ENCODE measurements at places on chromosomes 1 and 21.

DNA sequence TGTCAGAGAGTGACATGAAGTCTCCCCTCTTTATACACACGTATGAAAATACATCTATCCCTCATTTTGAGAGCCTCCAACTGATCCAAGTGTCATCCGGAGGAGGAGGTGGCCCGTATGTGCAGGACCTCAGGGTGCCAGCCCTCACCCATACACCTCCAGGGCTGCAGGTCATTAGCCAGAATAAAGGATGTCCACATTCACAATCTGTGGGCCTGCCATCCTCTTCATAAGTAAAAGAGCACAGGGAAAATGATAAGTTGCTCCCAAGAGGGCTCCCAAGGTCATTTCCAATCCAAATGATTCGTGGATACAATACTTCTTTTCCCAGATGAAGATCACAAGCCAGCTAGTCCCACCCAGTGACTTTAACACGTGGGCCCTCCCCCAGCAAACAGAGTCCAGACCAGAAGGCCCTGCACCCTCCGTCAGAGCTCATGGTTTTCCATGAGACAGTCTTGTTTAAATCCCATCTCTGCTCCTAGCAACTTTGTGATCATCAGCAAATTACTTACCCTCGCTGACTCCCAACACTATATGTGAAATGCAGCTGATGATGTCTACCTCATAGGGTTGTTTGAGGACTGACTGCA, 28.6 kb downstream of the RNASEL start:
- no peak for DNase-seq

- DNase-seq: no peak
Measured at GRCh38 chr1:29687601-29688244, 451.4 kb downstream of the PTPRU start.

DNA sequence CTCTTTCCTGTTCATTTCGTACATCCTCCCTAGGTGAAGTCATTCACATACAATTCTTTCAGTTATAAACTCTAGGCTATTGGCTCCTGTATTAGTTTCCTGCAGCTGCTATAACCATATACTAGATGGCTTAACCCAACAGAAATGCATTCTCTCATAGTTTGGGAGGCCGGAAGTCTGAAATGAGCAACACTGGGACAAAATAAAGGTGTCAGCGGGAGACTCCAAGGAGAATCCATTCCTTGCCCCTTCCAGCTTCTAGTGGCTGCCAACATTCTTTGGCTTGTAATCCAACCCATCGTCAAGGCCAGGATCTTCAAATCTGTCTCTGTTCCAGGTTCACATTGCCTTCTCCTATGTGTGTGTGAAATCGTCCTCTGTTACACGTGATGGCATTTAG, 71.3 kb downstream of the TOR3A start:
- no peak for DNase-seq

DNA sequence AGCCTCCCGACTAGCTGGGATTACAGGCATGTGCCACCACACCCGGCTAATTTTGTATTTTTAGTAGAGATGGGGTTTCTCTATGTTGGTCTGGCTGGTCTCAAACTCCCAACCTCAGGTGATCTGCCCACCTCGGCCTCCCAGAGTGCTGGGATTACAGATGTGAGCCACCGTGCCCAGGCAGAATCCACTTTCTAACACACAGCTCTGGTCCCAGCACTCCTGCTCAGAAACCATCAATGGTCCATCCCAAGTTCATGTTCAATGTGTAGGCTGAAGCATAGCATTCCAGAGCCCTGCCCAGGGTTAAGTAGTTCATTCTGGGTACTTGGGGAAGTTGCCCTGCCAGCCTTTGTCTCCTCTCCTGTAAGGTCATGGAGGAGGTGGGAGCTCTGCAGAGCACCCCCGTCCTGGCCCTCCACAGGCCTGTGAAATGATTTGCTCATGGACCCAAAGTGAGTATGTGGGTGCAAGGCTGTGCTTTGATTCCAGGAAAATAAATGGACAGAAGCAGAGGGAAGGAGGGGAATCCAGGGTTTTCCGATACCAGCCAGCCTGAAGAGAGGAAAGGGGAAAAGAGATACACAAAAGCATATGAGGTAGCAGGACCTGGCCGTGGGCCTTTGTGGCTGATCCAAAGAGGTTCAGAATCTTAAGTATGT, 55.2 kb downstream of the NENF start:
- DNase-seq: no peak

DNA sequence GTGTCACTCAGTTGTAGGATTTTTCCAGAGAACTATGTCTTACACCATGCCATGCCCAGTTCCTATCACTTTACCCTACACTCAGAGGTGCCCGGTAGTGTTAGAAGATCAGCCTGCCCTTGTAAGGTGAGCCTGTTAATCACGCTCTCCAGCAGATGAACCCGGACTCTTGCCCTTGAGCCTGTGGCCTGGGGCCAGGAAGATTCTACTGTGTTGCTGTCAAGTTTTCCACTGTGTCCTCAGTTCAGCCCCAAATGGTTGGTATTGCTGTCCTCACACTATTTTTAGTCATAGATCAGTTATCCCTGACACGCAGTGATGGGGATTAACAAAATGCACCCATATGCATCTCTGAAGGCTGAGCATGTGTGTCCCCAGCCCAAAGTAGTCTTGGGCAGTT, 105.0 kb upstream of the SPAG17 start:
- DNase-seq: no peak

DNA sequence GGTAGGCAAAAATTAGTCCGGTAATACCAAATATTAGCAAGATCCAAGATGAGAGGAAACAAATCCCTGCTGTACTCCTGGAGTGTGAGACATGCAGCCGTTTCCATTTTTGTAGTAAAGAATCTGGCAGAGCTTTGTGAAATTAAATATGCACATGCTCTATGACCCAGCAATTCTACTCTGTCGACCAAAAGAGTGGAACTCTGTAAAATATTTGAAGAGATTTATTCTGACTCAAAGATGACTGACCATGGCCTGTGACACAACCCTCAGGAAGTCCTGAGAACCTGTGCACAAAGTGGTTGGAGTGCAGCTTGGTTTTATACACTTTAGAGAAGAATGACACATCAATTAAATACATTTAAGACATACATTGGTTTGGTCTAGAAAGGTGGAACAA, 16.2 kb downstream of the HAX1 start:
- no peak for DNase-seq

DNA sequence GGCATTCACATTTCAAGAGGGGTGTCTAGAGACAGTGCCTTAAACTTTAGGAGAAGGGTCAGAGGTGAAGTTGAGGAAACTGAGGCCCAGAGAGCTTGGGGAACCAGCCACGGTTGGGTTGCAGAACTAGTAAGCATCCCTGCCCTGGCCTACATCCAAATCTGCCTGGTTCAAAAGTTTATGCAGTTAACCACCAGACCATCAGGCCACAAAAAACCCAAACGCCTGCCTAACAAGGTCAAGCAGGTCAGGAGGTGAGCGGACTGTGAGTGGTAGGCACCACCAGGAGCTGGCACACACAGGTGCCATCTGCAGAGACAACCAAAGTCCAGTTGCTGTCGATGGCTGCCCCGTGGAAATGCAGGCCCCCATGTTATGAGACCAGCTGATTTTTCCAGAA, 51.2 kb downstream of the FBXO2 start:
- DNase-seq: no peak

All from stimulated activated CD8-positive, alpha-beta memory T cell treated with anti-CD3 and anti-CD28 coated beads, Interleukin-15, amount 100 ng/mL, for 48 hours (primary cell).